ENCODE measurements at places on chromosomes 4 and X. TPM values are rescaled to one million over a fixed set of nuclear protein-coding genes. Genes with fewer than 3 reads are reported as not detected.

TMEM154 gene
- total RNA-seq: 17.5 TPM

GRCh38 chrX:3124031-3124430 lies 82.8 kb downstream of the ARSF start:
- no peak for DNase-seq
- no peak overlapping the region for H3K27ac ChIP-seq

DNA sequence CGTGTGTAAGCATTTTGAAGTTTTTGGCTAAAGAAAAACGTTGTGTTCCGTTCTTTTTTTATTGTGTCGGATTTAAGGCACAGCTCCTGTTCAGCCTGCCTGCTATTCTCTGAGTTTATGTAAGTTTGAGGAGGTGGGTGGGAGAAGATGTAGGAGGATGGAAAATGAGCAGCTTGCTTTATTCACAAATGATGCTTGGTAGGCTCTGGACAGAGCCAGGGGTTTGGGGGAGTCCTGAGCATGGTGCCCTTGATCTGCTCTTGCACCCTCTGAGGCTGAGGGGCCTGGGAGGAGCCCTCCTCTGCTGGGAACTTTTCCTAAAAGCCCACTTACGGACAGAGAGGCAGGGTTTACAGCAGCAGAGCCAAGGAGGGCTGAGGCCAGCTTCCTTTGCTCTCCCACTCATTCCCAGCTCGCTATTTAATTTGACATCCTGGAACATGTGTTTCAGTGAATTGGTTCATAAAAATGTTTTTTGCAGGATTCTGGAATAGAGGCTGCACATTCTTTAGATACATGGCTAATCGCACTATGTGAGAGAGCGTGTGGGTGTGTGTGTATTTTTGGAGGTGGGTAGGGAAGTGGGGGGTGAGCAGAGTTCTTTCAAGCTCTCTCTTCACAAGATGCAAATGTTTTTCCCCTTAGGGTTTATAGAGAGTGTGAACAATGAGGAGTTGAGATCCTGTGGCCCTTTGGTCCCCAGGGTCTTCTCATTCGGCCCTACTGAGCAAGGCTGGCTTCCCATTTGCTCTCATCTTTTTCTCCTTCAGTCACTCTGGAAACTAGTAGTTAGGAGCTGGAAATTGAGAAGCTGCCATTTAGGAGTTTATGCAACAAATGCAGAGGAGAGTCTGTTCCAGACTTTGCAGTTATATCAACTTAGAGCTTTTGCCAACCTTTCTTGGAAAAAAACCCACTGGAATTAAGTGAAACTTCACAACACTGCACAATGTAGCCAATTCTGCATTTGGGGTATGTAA lies 32.1 kb downstream of the TMEM131L start:
- peak overlapping the region; percentile 75 for H3K4me3 ChIP-seq
- H3K27ac ChIP-seq: peak overlapping the region; percentile 97
- H3K27me3 ChIP-seq: no peaks in the 10 kb centered on the region
- peaks cover 56% of the 10 kb centered on the region for H3K36me3 ChIP-seq
- peak; percentile 43 for DNase-seq

DNA sequence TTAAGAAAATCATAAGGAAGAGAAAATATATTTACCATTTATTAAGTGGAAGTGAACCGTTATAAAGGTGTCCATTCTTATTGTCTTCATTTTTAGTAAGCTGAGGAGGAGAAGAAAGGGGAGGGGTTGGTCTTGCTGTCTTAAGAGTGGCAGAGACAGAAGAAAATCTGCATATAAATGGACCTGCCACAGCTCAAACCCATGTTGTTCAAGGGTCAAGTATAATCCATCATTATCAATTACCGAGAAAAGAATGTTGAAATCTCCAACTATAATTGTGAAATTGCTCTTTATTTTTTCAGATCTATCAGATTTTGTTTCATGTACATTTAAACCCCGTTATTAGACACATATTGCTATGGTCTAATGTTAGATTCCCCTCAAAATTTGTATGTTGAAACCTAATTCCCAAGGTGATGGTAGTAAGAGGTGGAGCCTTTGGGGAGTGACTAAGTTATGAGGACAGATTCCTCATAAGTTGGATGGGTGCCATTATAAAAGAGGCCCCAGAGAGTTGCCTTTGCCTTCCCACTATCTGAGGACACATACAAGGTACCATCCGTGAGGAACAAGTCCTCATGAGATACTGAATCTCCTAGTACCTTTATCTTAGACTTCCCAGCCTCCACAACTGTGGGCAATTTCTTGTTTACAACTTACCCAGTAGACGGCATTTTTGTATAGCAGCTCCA lies 58.5 kb upstream of the SMAD1 start:
- H3K27me3 ChIP-seq: peaks cover 4% of the 10 kb centered on the region
- no peak overlapping the region for H3K27ac ChIP-seq
- H3K4me3 ChIP-seq: no peak overlapping the region
- no peaks in the 10 kb centered on the region for H3K4me1 ChIP-seq

GRCh38 chr4:141630854-141631253 lies 5.5 kb upstream of the IL15 start:
- no peaks in the 10 kb centered on the region for H3K36me3 ChIP-seq
- H3K4me1 ChIP-seq: peaks cover 3% of the 10 kb centered on the region
- H3K4me3 ChIP-seq: no peak overlapping the region
- no peak for DNase-seq
- peaks cover 10% of the 10 kb centered on the region for H3K27me3 ChIP-seq

TMEM271 gene
- not detected for total RNA-seq

TRIM61 gene
- total RNA-seq: 1.1 TPM

DNA sequence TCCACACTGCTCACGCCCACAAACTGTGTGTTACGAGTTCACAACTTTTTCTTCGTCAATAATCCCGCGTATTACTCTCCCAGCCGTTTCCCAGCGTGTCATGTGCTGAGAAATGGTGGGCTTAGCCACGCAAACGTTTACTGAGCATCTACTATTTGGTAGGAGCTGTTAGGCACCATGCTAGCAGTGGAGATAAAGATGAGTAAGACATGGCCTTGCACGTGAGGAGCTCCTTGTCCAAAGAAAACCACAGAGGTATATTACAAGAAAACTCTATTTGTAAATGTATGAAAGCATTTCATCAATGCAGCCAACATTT lies 821 bp upstream of the TMEM128 start:
- H3K4me1 ChIP-seq: peaks cover 25% of the 10 kb centered on the region
- peak; percentile 16 for DNase-seq
- peaks cover 15% of the 10 kb centered on the region for H3K36me3 ChIP-seq
- no peaks in the 10 kb centered on the region for H3K27me3 ChIP-seq
- H3K4me3 ChIP-seq: peak overlapping the region; percentile 98
- H3K27ac ChIP-seq: peak overlapping the region; percentile 98

GRCh38 chrX:151896734-151897474 lies 15.8 kb upstream of the MAGEA4 start:
- H3K4me3 ChIP-seq: no peak overlapping the region
- no peaks in the 10 kb centered on the region for H3K27me3 ChIP-seq
- no peak for DNase-seq
- H3K4me1 ChIP-seq: no peaks in the 10 kb centered on the region

GRCh38 chr4:173195109-173195508 lies 26.5 kb downstream of the GALNT7 start:
- H3K4me1 ChIP-seq: peaks cover 36% of the 10 kb centered on the region
- no peaks in the 10 kb centered on the region for H3K27me3 ChIP-seq
- DNase-seq: no peak

- H3K4me1 ChIP-seq: peaks cover 3% of the 10 kb centered on the region
- H3K4me3 ChIP-seq: no peak overlapping the region
- H3K27me3 ChIP-seq: peaks cover 7% of the 10 kb centered on the region
Observed at GRCh38 chr4:3481783-3482393, 18.8 kb downstream of the DOK7 start.

GRCh38 chrX:110600745-110601310 lies 194.8 kb downstream of the CHRDL1 start:
- DNase-seq: no peak
- H3K36me3 ChIP-seq: no peaks in the 10 kb centered on the region
- no peak overlapping the region for H3K4me3 ChIP-seq
- H3K27ac ChIP-seq: no peak overlapping the region

DNA sequence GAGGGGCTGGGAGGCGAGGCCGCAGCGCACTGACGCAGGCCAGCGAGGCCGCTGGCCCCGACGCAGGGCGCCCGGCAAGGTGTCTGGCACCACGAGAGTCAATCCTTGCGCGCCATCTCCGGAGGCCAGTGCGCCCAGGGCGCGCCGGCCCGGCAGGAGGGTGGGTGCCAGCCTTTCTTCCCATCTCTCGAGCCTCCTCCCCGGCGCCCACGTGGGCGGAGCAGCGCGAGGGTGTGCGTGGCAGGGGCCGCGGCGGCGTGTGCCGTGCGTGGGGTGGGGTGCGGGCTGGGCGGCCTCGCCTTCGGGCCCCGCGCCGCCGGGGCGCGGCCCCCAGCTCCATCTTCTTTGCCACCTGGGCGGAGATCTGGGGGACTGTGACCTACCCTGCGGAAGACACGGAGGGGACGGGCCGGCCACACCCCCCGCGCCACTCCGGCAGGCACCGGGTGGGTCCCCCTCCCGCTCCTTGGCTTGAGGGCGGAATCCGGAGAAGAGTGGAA lies 877 bp downstream of the JAKMIP1 start:
- H3K27ac ChIP-seq: no peak overlapping the region
- H3K27me3 ChIP-seq: peaks cover 35% of the 10 kb centered on the region
- DNase-seq: peak; percentile 39
- H3K4me1 ChIP-seq: peaks cover 30% of the 10 kb centered on the region
- H3K4me3 ChIP-seq: peak overlapping the region; percentile 72

DNA sequence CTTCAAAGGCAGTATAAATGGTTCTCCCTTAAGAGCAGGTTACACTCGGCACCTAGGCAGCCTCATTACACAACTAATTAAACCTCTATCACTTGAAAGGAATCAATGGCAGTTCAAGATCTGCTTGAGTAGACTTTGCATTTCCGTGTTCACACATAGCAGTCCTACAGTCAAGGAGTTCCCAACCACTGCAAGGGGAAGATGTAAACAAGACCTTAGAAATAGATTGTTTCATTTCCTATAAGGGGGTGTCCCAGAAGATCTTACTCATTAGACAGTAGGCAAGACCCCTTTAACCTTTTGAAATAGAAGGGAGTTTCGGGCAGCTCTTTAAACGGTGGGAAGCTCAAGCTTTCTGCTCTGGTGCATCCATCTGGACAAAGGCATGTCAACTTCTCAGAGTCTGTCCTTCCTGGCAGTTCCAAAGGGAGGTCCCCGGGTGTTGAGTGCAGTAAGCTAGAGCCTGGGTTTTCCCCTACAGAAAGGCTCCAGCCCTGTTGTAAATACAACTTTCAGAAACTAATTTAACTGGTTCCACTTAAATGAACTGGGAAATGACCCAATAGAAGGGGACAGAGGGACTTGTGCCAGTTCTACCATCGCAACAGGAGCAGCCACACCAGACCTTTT lies 150.8 kb downstream of the RBMX2 start:
- no peaks in the 10 kb centered on the region for H3K4me1 ChIP-seq
- H3K4me3 ChIP-seq: no peak overlapping the region
- DNase-seq: no peak
- H3K27me3 ChIP-seq: peaks cover 4% of the 10 kb centered on the region
- no peaks in the 10 kb centered on the region for H3K36me3 ChIP-seq

DNA sequence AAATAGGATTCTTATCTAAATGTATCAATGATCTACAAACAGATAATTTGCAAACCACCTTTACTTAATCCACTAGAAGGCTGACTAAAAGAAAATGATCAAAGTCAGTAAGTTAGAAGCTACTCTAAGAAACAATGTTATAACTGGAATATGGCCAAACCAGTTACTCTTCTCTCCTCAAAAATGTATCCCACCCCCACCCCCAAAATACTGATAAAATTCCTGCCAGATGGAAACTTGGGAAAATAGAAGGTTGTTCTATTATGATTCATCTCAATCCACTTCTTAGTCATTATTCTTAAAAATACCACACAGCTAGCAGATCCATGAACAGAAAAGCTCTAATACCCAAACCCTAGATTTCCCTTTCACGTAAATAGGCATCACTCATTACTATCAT lies 206.4 kb downstream of the KLHL13 start:
- no peaks in the 10 kb centered on the region for H3K4me1 ChIP-seq
- no peaks in the 10 kb centered on the region for H3K36me3 ChIP-seq
- no peaks in the 10 kb centered on the region for H3K27me3 ChIP-seq
- no peak for DNase-seq
- H3K4me3 ChIP-seq: no peak overlapping the region
- H3K27ac ChIP-seq: no peak overlapping the region

TMEM150C gene
- total RNA-seq: not detected

PCDH10 gene
- total RNA-seq: not detected

GRCh38 chr4:137960371-137961050 lies 281.6 kb downstream of the SLC7A11 start:
- no peaks in the 10 kb centered on the region for H3K4me1 ChIP-seq
- no peaks in the 10 kb centered on the region for H3K27me3 ChIP-seq
- H3K27ac ChIP-seq: no peak overlapping the region
- no peak for DNase-seq

DNA sequence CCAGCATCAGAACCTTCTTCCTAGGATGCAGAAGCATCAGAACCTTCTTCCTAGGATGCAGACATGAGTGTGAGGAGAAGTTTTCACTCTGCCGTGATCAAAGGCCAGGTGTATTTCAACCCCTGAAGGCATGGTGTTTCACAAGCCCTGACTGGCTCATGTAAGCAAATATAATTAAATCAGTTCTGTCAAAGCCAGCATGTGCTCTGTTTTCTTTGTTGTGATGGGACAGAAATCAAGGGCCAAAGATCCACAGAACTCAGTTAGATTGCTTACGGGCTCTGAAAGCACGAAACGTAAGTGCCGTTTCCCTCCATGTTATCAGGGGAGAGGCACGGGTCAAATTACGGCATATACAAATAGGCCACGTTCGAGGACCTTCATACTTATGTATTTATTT lies 32.0 kb upstream of the CLDN24 start:
- no peak overlapping the region for H3K27ac ChIP-seq
- H3K4me3 ChIP-seq: no peak overlapping the region
- H3K4me1 ChIP-seq: peaks cover 11% of the 10 kb centered on the region
- H3K27me3 ChIP-seq: peaks cover 9% of the 10 kb centered on the region

GPR143 gene
- total RNA-seq: not detected

DNA sequence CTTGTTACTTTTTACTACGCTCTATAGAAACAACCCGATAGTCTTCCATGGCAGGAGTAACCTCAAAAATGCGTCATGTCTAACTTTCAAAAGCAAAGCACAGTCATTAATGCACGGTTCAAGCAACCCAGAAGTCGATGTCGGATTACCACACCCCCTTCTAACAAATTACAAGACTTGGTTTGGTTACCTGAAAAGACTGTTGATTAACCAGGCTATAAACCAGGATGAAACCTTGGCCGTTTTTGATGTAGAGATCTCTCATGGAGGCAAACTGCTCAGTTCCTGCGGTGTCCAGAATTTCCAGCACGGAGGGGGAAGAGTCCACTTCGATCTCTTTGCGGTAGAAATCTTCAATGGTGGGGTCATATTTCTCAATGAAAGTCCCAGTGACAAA lies 2.4 kb downstream of the RAP2C start:
- no peaks in the 10 kb centered on the region for H3K27me3 ChIP-seq
- H3K36me3 ChIP-seq: peaks cover 21% of the 10 kb centered on the region

BMP3 gene
- total RNA-seq: not detected

GRCh38 chr4:83010111-83010521 lies 507 bp downstream of the LIN54 start:
- DNase-seq: peak; percentile 7
- H3K4me1 ChIP-seq: peaks cover 42% of the 10 kb centered on the region
- H3K27ac ChIP-seq: peak overlapping the region; percentile 91
- H3K4me3 ChIP-seq: peak overlapping the region; percentile 97
- H3K27me3 ChIP-seq: no peaks in the 10 kb centered on the region

GRCh38 chr4:19850909-19851308 lies 400.8 kb upstream of the SLIT2 start:
- no peak overlapping the region for H3K27ac ChIP-seq
- no peaks in the 10 kb centered on the region for H3K36me3 ChIP-seq
